ENCODE measurements at places on chromosomes 5 and 9. TPM values are rescaled to one million over a fixed set of nuclear protein-coding genes. Genes with fewer than 3 reads are reported as not detected.

TICAM2 gene
- total RNA-seq: 1.4 TPM

TLX3 gene
- not detected for total RNA-seq

CDC20B gene
- total RNA-seq: not detected

TXNDC15 gene
- 53.4 TPM for total RNA-seq

DOLK gene
- 15.6 TPM for total RNA-seq

PALM2AKAP2 gene
- total RNA-seq: 11.5 TPM

OR1J2 gene
- total RNA-seq: not detected

PCDHB12 gene
- total RNA-seq: 2.9 TPM
